ENCODE measurements at places on chromosomes 11 and 22.

- no peak for DNase-seq
Measured at GRCh38 chr22:45861259-45861658, 115.7 kb downstream of the WNT7B start.

GRCh38 chr11:118264569-118265465, 720 bp upstream of the MPZL2 start:
- no peak for DNase-seq

- DNase-seq: no peak
Measured at GRCh38 chr11:90326647-90327046, 103.8 kb upstream of the CHORDC1 start.

- no peak for DNase-seq
Measured at GRCh38 chr11:8357505-8357888, 93.8 kb upstream of the LMO1 start.

- DNase-seq: no peak
Measured at GRCh38 chr22:44618400-44618799, 83.6 kb upstream of the PRR5 start.

- DNase-seq: peak; percentile 88
Measured at GRCh38 chr22:50030297-50031188, 18.0 kb upstream of the IL17REL start.

DNA sequence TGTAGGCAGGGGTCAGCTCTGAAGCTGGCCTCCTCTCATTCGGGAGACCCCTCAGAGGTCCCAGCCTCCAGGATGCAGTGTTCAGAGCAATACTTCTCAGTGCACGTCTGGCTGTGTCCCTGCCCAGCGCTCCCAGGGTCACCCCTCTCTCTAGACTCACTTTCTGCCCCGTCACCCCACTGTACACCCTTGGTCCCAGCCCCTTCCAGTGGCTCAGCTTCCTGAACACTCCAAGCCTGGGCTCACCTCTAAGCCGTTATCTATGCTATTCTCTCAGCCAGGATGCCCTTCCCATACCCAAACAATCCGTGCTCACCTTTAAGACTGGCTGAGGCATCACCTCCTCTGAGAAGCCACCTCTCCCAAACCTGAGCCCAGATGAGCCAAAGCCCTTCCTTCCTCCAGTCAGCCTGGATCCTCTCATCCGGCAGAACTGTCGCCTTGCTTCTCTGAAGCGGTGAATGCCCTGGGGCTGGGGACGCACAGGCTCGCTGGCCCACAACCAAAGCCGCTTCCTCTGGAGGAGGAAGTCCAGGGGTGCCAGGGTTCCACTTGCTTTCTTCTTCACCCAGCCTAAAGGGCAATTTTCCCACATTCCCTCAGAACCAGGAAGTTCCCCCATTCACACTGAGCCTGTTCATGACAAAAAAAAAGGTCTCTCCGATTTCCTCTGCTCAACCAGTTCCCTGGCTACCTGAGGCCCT, 13.7 kb upstream of the CDKN1C start:
- DNase-seq: no peak

GRCh38 chr11:126268361-126268707, 361 bp downstream of the SRPRA start:
- no peak for DNase-seq

GRCh38 chr11:102192349-102193066, 82.3 kb downstream of the YAP1 start:
- no peak for DNase-seq

DNA sequence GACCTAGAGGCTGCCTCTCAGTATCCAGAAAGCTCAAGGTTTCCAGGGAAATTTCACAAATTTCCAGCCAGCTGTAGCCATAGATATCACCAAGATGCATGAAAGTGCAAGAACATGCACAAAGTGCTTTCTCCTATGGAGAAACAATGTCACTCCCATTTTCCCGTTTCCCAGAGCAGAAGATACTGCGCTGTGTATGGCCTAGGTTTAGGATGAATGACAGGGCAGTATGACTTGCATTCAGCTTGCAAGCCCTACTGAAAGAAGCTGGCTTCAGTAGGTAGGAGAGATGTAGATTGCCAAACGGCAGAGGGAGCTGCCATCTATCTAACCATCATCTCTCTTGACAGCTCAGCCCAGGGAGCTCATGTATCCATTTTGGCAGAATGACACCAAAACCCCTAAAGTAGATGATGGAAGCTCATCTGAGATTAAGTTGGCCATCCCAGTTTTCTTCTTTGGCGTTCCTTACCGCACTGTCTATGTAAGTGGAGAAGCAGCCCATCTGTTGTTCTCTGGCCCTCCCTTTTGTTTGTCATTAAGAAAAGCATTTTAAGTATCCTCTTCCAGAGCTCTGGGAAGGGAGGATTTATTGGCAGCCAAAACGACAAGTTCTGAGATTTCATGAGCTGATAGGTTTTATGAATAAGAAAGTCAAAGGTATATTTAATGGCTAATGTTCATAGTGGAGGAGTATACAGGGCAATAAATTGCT, 4.6 kb downstream of the TECTA start:
- no peak for DNase-seq

DNA sequence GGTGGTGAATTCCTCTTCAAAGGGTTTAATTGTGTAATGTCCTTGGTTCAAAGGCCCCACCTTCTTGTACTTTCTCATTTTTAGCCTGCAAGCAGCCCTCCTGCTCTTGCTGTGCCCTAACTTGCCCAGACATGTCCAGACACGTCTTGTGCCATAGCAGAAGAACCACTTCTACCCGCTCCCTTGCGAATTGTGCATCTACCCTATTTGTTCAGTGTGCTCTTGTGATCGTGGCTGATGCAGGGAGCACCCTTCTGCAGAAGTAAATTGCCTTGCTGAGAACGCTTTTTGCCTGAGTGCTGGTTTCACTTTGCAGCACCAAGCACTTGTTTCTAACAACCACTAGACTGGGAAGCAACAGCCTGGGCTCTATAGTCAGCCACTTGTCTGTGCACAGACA, 249.4 kb downstream of the SBF2 start:
- no peak for DNase-seq

DNA sequence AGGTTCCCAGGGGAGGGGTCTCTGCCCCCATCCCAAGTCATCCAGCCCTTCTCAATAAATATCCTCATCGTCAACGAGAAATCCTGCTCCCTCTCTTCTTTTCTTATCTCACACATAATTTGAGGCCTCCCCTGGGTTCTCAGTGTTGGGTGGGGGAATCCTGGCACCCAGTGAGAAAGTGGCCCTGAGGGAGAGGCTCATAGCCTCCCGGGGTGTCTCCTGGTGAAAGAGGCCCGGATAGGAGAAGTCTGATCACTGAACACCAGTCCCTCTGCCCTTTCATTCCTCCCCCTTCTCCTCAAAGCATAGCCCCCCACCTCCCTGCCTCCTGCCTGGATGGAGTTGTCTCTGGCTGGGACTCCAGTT, 35.3 kb downstream of the IGLL5 start:
- no peak for DNase-seq

DNA sequence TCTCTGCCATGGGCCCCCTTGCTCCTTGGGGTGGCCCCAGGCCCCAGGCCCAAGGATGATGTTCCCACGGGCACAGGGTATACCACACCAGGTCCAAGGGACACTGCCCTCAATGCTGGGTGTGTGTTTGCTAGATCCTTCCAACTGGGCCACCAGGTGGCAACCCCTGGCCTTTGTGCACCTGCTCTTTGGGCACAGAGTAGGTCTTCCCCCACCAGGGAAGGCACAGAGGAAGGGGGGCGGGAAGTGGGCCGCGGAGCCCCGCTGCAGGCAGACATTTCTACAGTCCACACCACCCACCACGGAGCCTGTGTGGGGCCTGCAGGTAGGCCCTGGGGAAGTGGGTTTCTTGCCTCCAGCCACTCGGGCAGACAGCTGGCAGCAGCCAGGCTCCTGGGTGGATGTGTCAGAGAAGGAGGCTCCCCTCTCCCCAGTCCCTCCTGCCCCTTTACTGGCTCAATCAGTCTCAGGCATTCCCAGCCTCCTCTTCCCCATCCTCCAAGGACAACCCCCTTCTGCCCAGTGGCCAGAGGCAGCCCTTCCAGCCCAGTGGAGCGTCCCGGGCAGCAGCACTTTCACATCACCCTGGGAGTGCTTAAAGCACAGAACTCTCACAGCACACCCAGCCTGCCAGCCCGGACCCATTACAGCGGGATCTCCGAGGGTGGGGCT, 21.6 kb downstream of the MAFF start:
- no peak for DNase-seq

- no peak for DNase-seq
Measured at GRCh38 chr11:77214557-77214956, 86.5 kb downstream of the MYO7A start.

GRCh38 chr11:15028379-15028778, 45.0 kb upstream of the CALCB start:
- DNase-seq: no peak

- no peak for DNase-seq
Measured at GRCh38 chr22:27318516-27318915, 483.0 kb downstream of the MN1 start.

- no peak for DNase-seq
Measured at GRCh38 chr11:86196913-86197312, 47.6 kb upstream of the EED start.

DNA sequence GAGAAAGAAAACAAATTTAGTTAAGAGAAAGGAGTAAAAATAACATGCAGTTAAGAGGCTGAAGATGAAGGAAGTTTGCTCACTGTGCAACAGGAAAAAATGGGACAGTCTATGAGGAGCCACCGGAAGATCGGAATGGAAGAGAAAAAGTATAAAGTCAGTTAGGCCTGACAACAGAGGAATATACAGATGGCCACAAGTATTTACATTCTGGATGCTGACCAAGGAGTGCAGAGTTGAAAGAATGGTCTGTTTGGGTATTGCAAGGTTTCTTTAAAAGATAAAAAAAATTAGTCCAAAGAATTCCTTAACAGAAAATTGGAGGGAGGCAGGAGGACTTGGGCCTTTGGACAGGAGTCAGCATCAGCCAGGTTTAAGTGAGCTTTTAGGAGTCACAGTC, 37.5 kb downstream of the RBFOX2 start:
- no peak for DNase-seq

- no peak for DNase-seq
Measured at GRCh38 chr11:110907629-110908028, 195.4 kb upstream of the ARHGAP20 start.

DNA sequence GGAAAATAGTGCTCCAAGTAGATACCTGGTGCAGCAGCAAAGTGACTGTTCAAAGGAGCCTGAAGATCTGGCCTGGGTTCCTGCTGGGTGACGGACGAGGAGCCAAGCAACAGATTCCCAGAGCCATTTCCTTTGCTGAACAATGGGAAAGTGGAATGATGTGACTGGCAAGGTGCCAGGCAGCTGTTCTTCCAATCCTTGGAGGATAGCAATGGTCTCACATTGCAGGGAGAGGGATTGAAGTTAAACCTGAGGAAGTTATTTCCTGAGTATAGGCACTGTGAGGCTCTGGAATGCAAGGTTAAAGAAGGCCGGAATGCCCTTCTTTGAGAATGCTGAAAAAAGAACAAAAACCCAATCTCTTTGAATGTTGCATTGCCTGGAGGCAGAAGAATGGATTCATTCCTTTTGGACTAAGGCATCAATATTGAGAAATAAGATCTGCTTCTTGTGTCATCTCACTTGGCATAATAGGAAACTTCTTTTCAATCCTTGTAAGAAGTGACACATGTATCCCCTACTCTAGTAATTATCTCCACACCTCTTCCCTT, 223.8 kb downstream of the BLID start:
- DNase-seq: no peak

DNA sequence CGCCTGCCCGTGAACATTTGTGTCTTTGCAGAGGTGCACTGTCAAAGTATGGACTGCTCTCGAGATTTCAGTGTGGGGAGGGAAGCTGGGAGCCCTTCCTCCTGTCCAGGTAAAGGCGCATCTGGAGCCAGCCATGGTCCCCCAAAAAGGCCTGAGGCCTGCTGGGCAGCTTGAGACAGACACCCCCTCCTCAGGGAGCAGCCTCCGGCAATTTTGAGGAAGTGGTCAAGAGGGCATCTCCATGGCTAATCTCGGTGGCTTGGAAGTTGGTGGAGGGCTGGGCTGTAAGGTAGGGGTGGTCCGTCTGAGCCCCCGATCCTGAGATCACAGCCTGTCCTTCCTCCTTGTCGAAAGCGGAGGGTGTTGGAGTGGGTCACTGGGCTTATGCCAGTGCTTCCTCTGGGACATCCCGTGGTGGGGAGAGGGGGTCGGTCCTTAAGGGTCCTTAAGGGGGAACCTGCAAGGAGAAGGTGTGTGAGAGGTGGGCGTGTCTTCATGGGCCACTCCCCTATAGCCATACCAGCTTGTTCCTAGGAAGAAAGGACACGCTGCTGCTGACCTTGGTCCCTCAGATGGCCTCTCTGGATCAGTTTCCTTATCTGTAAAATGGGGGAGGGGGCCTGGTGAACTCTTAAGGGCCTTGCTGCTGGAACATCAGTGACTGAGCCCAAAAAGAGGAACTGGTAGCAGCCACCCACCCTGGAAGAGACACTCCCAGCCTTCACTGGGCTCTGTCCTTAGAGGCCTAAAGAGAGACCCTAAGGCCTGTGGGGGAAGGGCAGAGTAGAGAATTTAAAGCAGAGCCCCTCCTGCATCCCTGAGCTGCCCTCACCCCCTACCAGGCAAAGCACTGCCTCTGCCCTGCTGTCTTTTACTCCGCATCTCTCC, 2.6 kb downstream of the KCNC1 start:
- DNase-seq: no peak

DNA sequence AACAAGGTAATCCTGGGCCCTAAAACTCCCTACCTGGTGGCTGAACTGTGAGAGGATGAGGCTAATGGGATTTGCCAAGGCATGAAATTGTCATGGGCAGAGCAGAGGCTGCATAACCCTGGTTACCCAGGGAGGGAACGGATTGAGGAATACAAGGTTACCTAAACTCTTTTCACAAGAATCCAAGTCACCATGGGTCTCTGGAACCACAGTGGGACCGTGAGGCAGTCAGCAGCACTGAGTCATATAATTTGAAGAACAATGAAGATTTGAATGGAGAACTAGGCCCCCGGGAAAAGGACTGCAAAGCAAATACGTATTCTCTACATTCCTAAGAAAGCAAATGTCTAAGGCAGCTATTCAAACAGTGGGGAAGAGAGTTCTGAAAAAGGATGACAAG, 19.8 kb downstream of the CAT start:
- no peak for DNase-seq

DNA sequence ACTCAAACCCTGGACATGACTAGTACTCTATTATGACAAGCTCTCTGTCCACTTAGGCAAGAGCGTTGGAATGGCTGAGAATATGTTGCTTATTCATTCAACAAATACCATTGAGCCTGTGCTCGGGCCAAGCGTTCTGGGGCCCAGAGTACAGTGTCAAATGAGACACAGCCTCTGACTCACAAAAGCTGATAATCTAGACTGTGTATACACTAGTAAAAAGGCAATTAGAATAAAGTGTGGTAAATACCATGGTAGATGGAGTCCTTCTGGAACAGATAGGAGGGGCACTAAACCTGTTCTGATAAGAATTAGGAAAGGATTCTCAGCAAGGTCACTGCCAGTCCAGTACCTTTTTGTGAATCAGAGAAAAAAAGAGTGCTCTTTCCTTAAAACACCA, 24.7 kb downstream of the KCNE3 start:
- no peak for DNase-seq

DNA sequence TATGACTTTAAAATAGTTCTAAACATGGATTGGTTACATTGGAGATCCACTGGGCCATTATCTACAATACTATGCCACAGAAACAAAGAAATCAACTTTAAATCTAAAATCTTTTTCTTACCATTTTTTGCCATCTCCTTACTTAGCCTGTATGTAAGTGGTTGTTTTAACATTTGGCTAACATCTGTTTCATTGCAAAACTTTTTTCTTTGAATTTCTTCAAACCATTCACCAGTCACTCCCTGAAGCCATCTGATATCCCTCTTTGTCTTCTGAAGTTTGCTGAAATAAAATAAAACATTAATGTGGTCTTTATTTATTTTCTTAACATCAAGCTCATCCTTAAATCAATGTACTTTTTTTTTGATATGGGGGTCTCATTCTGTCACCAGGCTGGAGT, 43.3 kb upstream of the POGLUT3 start:
- DNase-seq: no peak
